Prostate gland (tissue), 2 donors: ENCODE measurements at places on chromosomes 1 and 21.

GRCh38 chr21:45255381-45256020 lies 32.2 kb downstream of the POFUT2 start:
- no peak for DNase-seq

- no peak for DNase-seq
These were observed 18.3 kb upstream of the CNR2 start for GRCh38 chr1:23931491-23931880.

DNA sequence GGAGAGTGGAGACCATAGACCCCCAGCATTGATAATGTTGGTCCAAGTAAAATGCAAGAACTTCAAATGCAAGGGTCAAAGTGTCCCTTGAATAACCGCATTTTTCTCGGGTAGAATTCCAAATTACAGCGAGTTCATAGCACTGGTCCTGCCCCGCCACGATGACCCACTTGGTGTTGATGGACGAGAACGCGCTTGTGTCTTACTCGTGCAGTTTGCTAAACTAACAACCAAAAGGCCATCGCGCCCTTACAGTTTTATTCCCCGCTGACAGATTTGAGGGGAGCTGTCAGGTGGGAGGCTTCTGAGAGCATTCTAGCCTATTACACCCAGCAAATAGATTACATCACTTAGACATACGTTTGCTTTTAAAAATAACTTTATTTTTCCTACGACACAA lies 17.3 kb upstream of the TSPEAR start:
- no peak for DNase-seq

DNA sequence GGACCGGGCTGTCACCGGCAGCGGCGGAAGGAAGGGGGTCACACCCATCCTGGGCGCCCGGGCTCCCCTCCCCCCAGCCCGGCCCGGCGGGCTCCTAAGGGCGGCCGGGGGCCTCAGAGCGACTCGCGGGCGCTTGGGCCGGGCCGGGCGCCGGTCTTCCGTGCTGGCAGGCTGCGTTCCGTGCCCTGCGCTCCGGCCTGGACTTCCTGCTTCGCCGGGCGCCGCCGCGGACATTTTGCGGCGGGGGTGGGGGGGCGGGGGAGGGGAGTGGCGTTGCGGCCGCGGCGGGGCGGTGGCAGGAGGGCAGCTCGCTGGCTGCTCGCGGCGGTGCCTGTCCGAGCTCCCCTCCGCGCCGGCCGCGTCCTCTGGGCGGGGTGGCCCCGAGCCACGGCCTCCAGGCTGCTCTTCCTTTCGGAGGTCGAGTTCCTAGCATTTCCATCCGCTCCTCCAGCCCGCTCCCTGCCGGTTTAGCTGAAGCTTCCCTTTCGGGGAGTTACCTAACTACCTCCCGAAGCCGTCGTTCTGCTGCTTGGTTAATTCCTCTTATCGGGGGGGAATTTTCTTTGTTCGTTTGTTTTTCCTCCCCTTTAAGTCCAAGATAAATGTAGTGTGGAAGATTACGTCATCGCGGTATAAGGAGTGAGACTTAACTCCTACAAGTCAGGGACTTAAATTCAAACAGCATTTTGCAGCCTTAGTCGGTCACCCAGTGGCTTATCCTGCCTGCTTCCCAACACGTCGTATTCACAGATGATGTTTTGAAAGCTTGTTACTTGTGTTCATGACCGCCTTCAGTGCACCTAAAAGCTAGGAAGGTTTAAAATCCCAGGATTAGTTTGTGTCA lies 730 bp downstream of the CDC42 start:
- DNase-seq = peak; percentile 41

GRCh38 chr1:25821630-25822091 lies 1.9 kb downstream of the MTFR1L start:
- no peak for DNase-seq

- DNase-seq = no peak
These were observed 150.7 kb upstream of the COL6A1 start for GRCh38 chr21:45830720-45831366.

- no peak for DNase-seq
These were observed 58.3 kb upstream of the LYST start for GRCh38 chr1:235925016-235925415.

DNA sequence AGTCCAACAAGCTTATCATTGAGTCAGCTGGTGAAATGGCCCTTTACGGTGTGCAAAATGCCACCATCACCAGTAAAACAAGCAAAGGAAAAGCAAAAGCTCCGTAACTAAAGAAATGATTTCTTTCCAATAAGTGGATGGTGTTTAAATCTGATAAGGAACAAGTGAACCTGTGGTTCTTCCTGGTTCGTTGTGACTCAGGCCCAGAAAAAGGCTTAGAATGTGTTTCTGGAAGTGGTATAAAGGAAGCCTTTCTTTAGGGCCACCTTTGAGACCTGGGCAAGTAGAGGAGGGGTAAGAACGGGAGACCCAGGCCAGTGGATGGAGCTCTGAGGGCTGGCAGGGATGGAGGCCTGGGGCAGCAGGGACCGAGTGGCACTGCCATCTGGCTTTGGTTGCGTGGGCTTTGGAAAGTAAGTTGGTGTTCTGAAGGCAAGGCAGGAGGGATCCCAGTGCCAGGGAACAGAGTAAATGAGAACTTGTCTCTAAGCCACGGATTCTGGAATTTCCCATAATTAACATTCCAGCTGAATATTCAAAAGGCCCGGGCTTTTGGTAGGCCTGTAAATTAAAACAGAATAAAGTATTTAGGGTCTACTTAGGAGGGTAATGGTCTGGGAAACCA lies 87.9 kb upstream of the LMO4 start:
- DNase-seq = no peak

- no peak for DNase-seq
These were observed 32.3 kb upstream of the GFI1 start for GRCh38 chr1:92519043-92519442.

- DNase-seq = no peak
These were observed 4.2 kb downstream of the GOLPH3L start for GRCh38 chr1:150692720-150693119.

- DNase-seq = no peak
These were observed 17.3 kb downstream of the CHD5 start for GRCh38 chr1:6162773-6163172.

- DNase-seq = no peak
These were observed 97.9 kb downstream of the ERG start for GRCh38 chr21:38400195-38400919.

GRCh38 chr21:38678827-38679226 lies 126.9 kb upstream of the ETS2 start:
- no peak for DNase-seq

- peak; percentile 23 for DNase-seq
These were observed at the start of gene SMG7 for GRCh38 chr1:183472488-183473216. SMG7 (plus strand) TSS chr1:183472499; CDS start chr1:183472621, 122 bp downstream.

- no peak for DNase-seq
These were observed 105.9 kb upstream of the EDEM3 start for GRCh38 chr1:184860535-184860934.

- no peak for DNase-seq
These were observed 21.6 kb downstream of the KCND3 start for GRCh38 chr1:111967886-111968285.

- DNase-seq = no peak
These were observed 19.3 kb downstream of the TAS1R2 start for GRCh38 chr1:18840145-18840544.

DNA sequence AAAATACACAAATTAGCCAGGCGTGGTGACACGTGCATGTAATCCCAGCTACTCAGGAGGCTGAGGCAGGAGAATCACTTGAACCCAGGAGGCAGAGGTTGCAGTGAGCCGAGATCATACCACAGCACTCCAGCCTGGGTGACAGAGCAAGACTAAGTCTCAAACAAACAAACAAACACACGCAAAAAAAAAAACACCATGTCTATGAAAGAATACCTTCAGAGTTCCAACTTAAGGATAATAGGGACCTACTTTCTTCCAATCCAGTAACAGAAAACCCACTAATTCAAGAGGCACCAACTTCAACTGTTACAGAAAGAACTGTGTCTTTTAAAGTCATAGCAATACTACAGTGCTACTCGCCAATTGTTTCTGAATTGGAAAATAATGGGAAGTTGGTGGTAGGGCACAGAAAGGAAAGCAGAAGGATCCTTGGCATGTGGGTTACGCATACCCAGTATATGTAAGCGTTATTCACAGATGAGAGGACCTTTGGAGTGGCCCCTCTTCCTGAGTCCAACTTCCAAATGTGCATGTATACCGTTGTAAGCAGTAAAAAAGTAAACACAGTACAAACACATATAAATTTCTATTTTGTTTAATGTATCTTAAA lies 87.0 kb downstream of the ACBD6 start:
- DNase-seq = no peak

- no peak for DNase-seq
These were observed 28.8 kb upstream of the MTF1 start for GRCh38 chr1:37888022-37888700.

- no peak for DNase-seq
These were observed 123.6 kb downstream of the TGFB2 start for GRCh38 chr1:218468711-218469110.

DNA sequence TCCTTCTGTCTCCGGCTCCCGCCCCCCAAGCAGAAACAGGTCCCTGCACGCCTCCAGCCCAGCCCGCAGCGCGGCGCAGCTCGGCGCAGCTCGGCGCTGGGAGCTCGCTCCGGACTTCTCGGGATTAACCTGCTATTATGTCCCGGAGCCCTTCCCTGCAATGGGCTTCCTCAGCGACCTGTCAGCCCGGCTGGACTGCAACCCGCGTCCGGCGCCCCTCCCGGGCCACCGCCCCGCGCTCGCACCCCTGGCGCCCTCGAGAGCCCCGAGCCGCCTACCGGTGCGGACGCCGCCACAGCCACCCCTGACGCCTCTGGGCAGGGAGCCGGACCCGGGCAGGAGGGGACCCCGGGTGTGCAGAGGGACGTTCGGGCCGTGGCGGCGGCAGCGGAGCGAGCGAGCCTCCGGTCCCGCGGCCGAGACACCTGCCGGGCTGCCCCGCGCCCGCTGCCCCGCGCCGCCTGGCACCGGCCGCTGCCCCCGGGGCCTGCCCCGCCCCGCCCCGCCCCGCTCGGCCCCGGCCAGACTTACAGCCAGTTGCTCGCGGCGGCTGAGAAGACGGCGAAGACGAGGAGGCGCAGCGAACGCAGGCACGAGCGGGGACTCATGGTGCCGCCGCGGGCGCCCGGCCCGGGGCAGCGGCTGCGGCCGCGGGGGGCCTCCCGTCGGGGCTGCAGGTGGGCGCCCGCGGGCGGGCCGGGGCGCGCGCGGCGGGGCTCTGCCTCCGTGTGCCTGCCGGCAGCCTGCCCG lies 407 bp downstream of the WNT4 start:
- DNase-seq = peak; percentile 42

- DNase-seq = no peak
These were observed 155.9 kb downstream of the ZNF281 start for GRCh38 chr1:200253774-200254495.

DNA sequence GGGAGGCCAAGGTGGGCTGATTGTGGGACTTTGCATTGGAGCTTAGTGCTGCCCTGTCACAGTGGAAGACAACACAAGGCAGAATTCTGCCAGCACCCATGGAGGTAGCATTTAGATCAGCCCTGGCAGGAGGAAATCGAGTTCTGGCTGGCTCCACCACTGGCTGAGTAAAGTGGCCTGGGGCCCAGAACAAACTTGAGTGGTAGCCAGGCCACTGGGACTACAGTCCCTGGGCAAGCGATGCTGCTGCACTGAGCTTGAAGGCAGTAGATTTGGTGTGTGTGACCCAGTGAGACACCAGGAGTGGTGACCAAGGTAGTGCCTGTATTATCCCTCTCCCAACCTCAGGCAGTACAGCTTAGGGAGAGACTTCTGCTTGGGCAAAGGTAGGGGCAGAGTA lies 22.5 kb upstream of the UHMK1 start:
- no peak for DNase-seq
